ENCODE measurements at places on chromosomes 2 and 18. TPM values are rescaled to one million over a fixed set of nuclear protein-coding genes. Genes with fewer than 3 reads are reported as not detected.

DNA sequence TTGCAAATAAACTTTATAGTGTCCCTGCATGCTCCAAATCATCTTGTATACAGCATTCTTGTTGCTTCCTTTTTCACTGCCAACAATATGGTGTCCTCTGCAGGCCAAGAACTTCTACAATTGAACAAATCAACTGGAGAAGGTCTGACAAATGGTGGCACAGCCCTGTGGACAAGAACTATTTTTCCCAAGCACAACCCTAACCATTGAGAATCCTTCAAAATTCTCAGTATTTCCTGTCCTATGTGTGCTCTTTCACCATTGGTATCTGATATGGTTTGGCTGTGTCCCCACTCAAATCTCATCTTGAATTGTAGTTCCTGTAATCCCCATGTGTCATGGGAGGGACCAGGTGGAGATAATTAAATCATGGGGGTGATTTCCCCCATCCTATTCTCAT lies 865.1 kb upstream of the ACVR2A start:
- DNase-seq, result no peak

FAM110C gene
- not detected for total RNA-seq

- DNase-seq, result peak; percentile 37
Measured at GRCh38 chr2:71679491-71679890, 226.1 kb downstream of the DYSF start.

PRKAG3 gene
- 0.16 TPM for total RNA-seq

GRCh38 chr18:8469544-8470130 lies 139.6 kb upstream of the RAB12 start:
- DNase-seq, result no peak

DNA sequence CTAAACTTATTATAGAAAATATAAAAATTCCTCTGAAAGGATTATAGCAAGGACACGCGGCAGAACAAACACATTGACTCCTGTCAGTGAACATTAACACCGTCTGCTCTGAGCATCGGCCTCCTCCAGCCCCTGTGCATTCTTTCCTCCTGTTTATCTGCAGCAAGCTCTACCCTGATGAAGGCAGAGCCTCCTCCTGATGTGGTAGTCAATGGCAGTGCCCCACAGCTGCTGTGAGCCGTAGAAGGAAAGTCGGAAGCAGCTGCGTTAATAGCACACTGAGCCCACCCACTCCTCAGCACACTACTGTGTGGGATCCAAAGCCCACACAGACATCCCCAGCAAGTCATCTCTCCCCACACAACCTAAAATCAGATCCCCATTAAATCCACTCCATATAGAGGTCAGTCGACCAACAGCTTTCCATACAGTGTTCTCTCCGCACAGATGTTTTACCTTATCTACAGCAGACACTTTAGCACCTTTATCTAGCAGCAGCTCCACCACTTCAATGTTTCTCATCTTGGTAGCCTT lies 41.0 kb downstream of the KIDINS220 start:
- DNase-seq, result peak; percentile 24

C18orf32 gene
- 21.5 TPM for total RNA-seq

All from SJCRH30 (cell line).